ENCODE measurements at places on chromosomes 16 and 17.
A peak's percentile ranks its signal among the peaks of the same experiment; 100 is the strongest.

GRCh38 chr16:47461598-47462266 is 601 bp downstream of the PHKB start:
- no peak for DNase-seq

- no peak for DNase-seq
Measured at GRCh38 chr16:68564382-68564985, 25.4 kb downstream of the ZFP90 start.

DNA sequence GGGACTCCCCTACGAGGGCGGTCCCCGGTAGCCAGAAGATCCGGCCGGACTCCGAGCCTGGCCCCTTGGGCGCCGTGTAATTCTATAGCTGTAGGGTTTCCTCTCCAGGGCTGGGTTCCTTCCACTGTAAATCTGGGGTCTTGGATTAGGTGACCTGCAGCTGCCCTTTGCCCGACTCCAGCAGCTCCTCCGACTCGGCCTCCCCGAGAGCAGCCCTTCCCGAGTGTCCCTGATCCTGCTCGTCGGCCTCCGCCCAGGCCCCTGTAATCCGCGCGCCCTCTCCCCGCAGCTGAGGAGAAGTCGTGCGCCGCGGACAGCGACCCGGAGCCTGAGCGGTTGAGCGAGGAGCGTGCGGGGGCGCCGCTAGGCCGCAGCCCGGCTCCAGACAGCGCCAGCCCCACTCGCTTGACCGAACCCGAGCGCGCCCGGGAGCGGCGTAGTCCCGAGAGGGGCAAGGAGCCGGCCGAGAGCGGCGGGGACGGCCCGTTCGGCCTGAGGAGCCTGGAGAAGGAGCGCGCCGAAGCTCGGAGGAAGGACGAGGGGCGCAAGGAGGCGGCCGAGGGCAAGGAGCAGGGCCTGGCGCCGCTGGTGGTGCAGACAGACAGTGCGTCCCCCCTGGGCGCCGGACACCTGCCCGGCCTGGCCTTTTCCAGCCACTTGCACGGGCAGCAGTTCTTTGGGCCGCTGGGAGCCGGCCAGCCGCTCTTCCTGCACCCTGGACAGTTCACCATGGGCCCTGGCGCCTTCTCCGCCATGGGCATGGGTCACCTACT is 5.5 kb downstream of the TBX2 start:
- no peak for DNase-seq

DNA sequence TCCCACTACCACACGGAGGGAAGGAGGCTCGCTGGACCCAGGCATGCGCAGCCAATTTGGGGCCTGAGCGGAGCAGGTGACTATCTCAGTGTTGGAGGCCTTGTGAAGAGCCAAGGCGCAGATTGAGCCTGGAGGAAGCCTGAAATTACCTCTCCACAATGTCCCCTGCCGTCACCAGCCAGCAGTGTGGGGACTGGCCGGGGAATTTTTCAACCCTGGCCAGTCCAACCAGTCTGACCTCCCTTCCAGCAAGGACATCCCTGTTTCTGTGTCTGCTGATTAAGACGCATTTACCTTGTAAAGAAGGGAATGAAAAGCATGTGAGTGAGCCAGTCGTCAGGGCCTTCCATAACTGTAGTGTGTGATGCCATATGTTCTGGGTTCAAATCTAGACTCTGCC is 198.1 kb upstream of the IRX3 start:
- no peak for DNase-seq

DNA sequence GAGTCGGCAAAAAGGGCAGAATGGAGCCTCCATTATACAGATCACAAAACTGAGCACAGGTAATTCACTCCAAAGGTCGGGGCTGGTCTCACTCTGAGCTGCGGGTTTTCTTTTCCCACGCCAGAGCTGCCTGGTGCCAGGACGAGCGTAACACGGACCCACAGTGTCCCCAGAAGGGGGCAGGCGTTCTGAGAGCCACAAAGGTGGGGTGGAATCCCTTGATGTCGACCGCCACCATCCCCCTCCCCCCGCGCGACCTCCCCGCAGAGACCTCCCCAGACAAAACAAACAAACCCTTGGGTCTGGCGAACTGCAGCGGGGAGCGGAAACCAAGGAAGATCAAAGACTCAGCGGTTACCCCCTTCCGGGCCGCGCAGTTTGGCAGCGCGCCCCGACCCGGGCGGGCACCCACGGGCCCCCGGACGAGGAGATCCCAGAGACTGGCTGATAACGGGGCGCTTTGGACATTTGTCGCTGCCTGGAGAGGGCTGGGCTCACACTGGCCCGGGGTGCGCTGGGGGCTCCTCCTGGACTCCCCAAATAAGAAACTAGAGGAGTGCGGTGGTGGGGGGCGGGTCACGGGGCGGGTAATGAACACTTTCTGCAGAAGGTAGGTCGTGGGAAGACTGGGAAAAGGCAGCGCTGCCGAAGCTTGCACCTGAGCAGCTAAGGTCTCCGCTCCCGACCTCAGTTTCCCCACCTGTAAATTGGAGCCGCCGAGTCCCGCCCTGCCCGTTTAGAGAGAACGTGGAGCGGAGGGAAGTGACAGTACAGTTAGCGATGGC is 664 bp upstream of the NKD1 start:
- peak; percentile 55 for DNase-seq

DNA sequence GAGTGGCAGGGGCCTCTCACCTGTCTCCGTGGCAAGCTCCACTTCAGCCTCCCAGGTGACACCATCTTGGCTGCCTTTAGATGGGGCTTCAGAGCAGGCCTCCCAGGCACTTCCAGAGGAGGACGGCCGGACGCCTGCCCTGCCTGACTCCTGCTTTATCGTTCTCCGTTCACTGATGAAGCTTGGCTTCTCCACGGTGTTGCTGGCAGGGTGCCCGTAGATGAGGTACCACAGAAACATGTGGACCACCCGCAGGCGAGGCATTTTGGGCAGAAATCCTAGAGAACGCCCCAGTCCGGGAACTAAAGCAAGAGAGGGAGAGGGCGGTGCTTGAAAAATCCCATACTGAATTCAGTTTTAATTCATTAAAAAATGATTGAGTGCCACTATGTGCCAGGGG is 54.5 kb downstream of the GTF3C1 start:
- DNase-seq = no peak

- DNase-seq = no peak
Measured at GRCh38 chr16:17345043-17345442, 125.7 kb downstream of the XYLT1 start.

DNA sequence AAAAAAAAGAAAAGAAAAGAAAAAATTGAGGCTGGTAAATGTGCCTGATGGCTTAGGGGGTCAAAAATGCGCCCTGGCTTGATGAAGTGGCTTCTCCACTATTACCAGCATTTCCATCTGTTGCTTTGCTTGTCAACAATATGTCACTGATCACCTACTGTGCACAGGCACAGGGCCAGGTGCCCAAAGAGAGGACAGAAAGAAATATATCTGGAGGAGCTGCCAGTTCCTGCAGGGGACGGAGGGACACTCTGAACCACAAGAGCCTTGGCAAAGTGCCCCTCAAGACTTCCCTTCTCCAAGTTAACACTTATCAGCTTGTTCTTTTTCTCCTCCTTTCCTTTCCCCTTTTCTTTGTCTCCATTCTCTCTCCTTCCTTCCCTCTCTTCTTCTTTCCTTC is 34.7 kb downstream of the GINS3 start:
- DNase-seq = no peak

DNA sequence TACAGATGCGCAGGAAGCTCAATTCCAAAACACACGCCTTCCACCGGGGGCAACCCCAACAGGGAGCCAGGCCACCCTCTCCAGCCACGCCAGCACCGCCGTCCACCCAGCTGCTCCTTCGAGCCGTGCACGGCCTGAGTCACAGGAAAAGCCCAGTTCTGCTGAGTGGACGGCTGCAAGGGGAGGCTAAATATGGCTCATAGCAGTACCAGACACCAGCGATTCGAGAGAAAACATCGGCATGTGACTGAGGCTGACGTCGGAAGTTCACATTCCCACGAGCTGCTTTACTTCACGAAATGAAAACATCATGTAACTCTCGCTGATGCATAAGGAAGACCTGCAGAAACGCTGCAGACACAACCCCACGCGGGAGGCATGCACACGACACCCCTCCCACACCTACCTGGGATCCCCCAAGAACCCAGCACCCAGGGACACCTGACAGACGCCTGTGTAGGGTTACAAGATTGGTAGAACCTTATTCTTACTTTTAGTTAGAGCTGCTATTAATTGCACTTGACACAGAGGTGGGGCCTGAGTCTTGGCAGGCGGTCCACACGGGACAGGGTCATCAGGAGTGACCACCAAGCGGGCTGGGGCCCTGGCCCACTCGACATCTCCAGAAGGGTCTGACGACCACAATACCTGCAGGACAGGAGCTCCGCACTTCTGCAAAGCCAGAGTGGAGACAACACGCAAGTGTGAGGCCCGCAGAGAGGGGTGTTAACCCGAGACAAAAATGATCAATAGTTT is 116.8 kb downstream of the ANKRD11 start:
- DNase-seq = no peak

DNA sequence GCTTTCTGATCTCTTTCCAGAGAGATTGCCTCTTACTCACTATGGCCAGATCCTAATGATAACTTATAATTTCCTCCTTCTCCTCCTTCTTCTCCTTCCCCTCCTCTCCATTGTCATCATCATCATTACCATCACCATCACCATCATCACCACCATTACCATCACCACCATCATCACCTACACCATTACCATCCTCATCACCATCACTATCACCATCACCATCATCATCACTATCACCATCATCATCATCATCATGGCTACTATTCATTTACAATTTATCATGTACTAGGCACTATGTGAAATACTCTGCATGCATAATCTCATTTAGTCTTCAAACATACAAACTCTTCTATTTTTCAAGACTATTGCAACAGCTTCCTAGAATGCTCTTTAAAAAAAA is 540.9 kb upstream of the C16orf82 start:
- no peak for DNase-seq

- DNase-seq = no peak
Measured at GRCh38 chr17:13581925-13582324, 19.8 kb downstream of the HS3ST3A1 start.

DNA sequence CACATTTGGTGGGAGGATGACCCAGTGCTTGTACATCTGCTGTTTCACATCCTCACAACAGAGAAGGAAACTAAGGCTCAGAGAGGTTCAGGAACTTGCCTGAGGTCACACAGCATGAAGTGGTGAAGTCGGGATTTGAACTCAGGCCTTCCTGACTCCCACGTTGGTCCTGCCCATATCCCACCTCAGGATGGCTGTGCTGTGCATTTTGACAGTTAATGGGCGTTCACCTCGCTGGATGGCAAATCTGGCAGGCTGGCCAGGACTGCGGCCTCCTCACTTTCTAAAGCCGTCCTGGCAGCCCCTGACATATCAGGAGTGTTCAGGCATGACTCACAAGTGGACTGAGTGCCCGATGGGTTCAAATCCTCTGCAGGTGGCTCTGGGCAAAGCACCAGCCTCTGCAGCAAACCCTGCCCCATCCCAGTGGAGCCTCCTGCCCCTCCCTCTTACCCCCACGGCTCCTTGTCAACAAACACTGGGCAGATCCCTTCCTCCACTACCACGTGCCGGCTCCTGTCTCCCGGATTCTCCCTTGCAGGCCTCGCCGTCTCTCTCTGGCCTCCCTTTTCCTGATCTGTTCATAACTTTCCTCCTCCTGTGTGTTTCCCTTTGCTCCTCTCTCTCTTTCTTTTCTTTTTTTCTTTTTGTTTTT is 29.2 kb downstream of the SOCS3 start:
- no peak for DNase-seq

DNA sequence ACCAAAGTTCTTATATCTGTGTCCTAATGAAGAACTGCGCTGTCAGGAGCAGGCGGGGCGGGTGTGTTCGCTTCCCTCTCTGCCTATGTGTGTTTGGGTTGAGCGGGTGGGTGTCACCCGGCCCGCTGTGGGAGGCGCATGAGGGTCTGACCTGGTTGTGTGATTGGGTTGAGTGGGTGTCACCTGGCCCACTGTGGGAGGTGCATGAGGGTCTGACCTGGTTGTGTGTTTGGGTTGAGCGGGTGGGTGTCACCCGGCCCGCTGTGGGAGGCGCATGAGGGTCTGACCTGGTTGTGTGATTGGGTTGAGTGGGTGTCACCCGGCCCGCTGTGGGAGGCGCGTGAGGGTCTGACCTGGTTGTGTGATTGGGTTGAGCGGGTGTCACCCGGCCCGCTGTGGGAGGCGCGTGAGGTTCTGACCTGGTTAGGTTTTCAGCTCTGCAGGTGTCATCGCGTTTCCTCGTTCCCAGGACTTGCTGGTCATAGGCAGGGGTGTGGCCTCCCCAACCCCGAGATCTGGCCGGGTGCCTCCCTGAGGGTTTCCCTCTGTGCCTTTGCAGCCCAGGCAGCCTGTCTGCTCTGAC is 69.6 kb upstream of the ZNF750 start:
- peak; percentile 13 for DNase-seq

DNA sequence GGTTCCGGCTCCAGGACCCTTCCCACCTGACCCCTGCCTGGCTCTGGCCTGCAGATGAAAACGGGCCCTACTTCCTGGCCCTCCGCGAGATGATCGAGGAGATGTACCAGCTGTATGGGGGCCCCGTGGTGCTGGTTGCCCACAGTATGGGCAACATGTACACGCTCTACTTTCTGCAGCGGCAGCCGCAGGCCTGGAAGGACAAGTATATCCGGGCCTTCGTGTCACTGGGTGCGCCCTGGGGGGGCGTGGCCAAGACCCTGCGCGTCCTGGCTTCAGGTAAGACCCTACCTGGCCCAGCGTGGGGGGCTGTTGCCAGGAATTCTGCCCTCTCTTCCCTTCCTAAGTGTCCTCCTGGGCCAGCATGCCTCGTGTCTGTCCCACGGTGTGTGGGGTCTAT is 8.6 kb upstream of the SLC7A6 start:
- DNase-seq = no peak

DNA sequence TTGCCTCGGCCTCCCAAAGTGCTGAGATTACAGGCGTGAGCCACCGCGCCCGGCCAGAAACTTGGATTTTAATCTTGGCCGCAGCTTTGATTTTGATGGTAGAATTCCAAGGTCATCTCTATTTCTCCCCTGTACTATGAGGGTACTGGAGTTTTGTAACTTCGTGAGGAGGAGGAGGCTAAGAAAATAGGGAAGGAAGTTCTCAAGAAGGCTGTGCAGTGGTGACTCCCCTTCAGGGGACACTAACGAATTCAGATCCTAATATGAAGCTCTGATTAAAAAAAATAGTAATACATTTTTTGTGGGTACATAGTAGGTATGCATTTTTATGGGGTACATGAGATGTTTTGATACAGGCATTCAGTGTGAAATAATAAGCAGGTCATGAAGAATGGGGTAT is 55.9 kb downstream of the LDHD start:
- no peak for DNase-seq

- no peak for DNase-seq
Measured at GRCh38 chr17:29714146-29714545, 91.4 kb upstream of the CORO6 start.

GRCh38 chr16:27242868-27243590 is 25.5 kb downstream of the NSMCE1 start:
- no peak for DNase-seq
